H9 (cell line): ENCODE measurements at places on chromosomes 2 and 18.
A peak's percentile ranks its signal among the peaks of the same experiment; 100 is the strongest.

DNA sequence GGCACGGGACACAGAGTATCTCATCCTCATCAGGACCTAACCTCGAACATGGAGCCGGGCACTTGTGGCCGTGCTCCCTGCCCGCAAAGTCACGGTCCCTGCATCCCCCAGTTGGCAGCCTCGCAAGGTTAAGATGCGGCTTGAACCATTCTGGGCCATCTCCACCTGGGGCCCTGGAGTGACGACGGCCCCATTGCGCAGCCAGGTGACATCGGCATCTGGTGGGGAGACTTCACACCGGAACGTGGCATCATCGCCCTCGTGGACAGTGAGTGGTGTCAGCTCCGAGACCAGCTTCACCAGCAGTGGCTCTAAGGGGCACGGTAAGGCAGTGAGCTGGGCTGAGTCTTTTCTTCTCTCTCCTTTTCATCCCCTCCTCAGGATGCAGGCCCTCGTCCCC lies 12.6 kb downstream of the TMEM198 start:
- H3K27ac ChIP-seq: no peak overlapping the region
- H3K4me3 ChIP-seq: no peak overlapping the region
- peaks cover 13% of the 10 kb centered on the region; the same call in 1 of the 2 replicates for H3K4me1 ChIP-seq

GRCh38 chr2:196074631-196075030 lies 6.0 kb upstream of the DNAH7 start:
- no peak overlapping the region for H3K27ac ChIP-seq
- H3K36me3 ChIP-seq: no peaks in the 10 kb centered on the region
- no peak for DNase-seq
- H3K4me3 ChIP-seq: no peak overlapping the region
- H3K4me1 ChIP-seq: no peaks in the 10 kb centered on the region

- no peaks in the 10 kb centered on the region for H3K4me1 ChIP-seq
- H3K4me3 ChIP-seq: no peak overlapping the region
- no peaks in the 10 kb centered on the region for H3K27me3 ChIP-seq
- DNase-seq: no peak
- H3K36me3 ChIP-seq: no peaks in the 10 kb centered on the region
Observed at GRCh38 chr2:232920055-232920454, 50.0 kb downstream of the SNORC start.

DNA sequence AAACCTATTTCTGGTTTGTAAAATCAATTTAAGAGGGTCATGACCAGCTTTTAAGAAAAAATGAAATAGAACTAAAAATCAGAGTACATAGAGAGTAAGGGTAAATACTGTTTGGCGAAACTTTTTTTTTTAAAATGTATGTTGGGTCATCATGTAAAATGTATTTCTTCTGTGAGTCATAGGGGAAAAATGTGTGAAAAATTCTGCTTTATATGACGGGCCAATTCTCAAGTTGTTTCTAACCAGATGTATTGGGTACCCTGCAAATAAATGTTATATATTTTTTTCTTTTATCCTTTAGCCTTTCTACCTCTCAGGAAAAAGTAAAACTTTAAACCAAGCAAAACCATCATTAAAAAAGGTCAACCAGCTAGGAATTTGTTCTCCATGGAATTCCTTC lies 13.9 kb downstream of the AFTPH start:
- no peak overlapping the region for H3K4me3 ChIP-seq
- DNase-seq: no peak
- H3K4me1 ChIP-seq: no peaks in the 10 kb centered on the region
- no peaks in the 10 kb centered on the region for H3K36me3 ChIP-seq
- no peak overlapping the region for H3K27ac ChIP-seq
- no peaks in the 10 kb centered on the region for H3K27me3 ChIP-seq

DNA sequence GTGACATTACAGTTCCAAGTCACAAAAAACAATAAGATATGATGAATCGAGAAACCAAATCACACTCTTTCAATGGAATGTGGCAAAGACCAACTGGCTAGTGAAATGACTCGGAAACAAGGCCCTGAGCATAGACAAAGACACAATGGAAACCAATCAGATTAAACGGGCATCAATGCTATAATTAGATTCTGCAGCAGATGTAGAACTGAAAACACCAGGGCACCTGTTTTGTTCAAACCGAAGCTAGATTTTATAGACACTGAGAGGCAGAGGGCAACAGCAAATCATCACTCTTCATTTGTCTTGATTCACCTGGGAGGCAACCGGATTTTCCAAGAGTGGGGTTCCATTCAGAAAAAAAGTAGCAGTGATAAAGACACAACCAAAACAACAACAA lies 92.8 kb upstream of the BARD1 start:
- H3K27me3 ChIP-seq: no peaks in the 10 kb centered on the region
- DNase-seq: no peak
- H3K36me3 ChIP-seq: peaks cover 3% of the 10 kb centered on the region; the same call in 1 of the 2 replicates
- no peak overlapping the region for H3K4me3 ChIP-seq
- H3K27ac ChIP-seq: no peak overlapping the region

DNA sequence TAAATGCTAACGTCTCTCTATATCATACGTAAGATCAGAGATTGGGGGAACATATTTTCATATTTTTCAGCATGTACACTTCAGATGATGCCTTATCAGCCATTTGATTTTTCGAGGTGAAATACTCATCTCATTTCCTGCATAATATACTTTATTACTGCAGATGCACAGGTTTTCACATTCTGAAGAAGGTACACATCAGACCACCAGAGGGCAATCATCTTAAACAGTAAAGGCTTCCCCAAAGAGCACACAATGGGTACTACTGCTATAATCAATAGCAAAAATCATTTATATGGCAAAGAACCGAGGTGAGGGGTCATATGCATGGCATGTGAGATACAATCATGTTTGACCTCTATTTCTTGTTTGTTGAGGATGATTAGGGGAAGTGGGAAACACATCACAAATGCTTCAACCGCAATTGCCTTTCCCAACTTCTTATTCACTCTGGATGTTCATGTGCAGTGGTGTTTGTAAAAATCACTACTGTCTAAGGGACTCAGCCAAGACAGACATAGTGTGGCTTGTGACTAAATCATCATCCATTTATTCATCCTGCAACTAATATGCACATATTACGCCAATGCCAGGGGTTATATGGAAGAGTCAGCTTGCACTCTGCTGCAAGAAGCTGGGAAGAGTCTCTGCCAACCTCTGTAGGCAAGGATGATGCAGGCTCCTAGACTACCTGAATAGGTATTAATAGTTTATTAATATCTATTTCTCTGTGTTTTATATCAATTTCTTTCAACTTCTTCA lies 118.7 kb downstream of the EPB41L3 start:
- no peak for DNase-seq
- H3K27me3 ChIP-seq: no peaks in the 10 kb centered on the region
- no peaks in the 10 kb centered on the region for H3K36me3 ChIP-seq
- H3K4me1 ChIP-seq: no peaks in the 10 kb centered on the region

- no peak for DNase-seq
- H3K27ac ChIP-seq: no peak overlapping the region
- no peaks in the 10 kb centered on the region for H3K27me3 ChIP-seq
- no peaks in the 10 kb centered on the region for H3K36me3 ChIP-seq
Observed at GRCh38 chr2:113124984-113125855, 2.2 kb upstream of the IL1RN start.

DNA sequence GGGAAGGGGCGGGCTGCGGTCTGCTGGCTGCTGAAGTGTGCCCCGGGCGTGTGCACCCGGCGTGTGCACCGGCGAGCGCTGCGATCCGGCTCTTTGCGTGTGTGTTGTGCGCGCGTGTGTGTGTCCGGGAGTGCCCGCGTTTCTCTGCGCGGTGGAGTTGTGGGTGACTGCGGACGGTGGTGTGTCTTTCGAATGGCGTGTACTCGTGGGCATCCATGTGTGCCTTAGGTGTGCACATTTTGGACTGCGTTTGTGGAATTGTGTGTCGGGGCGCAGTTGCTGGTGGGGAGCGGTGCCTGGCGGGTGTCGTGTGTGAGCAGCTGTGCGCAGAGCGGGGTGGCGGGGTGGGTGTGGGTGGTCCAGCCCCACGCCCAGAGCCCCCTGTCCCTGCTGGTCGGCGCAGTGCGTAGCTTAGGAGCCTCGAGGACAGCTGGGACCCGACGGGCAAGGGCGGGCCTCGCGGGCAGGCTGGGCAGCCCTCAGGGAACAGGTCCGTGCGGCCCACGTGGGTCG lies 533 bp downstream of the HPCAL1 start:
- DNase-seq: no peak
- no peak overlapping the region for H3K27ac ChIP-seq
- H3K4me1 ChIP-seq: no peaks in the 10 kb centered on the region
- no peaks in the 10 kb centered on the region for H3K36me3 ChIP-seq

GRCh38 chr18:4641771-4642368 lies 186.8 kb upstream of the DLGAP1 start:
- no peaks in the 10 kb centered on the region for H3K4me1 ChIP-seq
- H3K27ac ChIP-seq: no peak overlapping the region
- no peaks in the 10 kb centered on the region for H3K36me3 ChIP-seq
- no peaks in the 10 kb centered on the region for H3K27me3 ChIP-seq
- no peak for DNase-seq

DNA sequence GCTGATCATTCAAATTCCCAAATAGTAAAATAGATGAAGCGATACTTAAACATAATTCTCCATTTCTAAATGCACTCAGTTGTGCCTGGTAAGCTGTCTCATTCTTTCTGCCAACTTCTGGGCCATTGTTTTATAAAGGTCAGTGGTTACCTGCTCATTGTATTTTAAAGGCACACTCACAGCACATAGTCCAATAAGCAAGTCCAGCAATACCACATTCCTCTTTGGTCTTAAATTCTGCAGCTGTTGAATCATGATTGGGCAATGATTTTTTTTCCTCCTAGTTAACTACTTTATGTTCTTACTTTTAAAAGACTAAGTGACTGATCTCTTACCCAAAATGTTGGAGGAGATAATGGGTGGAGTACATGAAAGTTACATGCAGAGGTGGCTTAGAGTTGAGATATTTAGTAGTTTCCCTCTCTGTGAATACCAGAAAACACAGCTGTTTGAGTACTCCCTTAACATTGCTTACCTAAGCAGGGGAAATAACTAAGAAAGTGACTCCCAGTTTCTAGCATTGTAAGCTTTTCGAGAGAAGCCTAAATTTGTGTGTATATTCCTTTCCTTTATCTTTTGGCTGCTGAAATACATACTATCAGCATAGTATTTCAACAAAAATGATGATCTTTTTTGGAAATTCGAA lies 220.7 kb downstream of the CAMKMT start:
- no peaks in the 10 kb centered on the region for H3K27me3 ChIP-seq
- peaks cover 6% of the 10 kb centered on the region for H3K36me3 ChIP-seq
- H3K27ac ChIP-seq: no peak overlapping the region
- H3K4me1 ChIP-seq: no peaks in the 10 kb centered on the region
- DNase-seq: no peak

- H3K4me3 ChIP-seq: no peak overlapping the region
- no peak overlapping the region for H3K27ac ChIP-seq
- peak; percentile 40 for DNase-seq
- H3K36me3 ChIP-seq: no peaks in the 10 kb centered on the region
- H3K4me1 ChIP-seq: no peaks in the 10 kb centered on the region
Observed at GRCh38 chr2:68345129-68345875, 19.8 kb upstream of the PLEK start.

DNA sequence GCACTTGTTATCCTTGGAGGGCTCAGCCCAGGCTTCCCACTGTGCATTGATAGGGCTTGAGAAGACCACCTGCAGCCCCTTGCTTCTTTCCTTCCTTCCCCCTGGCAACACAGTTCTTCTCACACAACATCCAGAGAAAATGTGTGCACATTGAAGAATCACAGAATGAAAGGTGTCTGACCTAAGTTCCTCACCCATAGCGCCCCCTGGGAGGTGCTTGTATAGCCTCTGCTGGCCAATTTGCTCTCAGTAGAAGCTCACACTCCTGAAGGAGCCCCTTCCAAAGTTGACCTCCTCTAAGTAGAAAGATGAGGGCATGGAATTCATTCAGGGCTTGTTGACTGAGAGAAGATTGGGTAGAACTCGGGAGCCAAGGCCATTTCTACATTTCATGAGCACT lies 758.4 kb upstream of the KLHL29 start:
- H3K4me1 ChIP-seq: no peaks in the 10 kb centered on the region
- no peak overlapping the region for H3K4me3 ChIP-seq
- peak; percentile 52 for DNase-seq
- H3K27ac ChIP-seq: no peak overlapping the region
- no peaks in the 10 kb centered on the region for H3K27me3 ChIP-seq

GRCh38 chr2:183093857-183094657 lies 15.5 kb downstream of the DUSP19 start:
- no peaks in the 10 kb centered on the region for H3K27me3 ChIP-seq
- H3K36me3 ChIP-seq: no peaks in the 10 kb centered on the region

GRCh38 chr2:217538719-217539118 lies 464.1 kb downstream of the TNS1 start:
- no peak overlapping the region for H3K27ac ChIP-seq
- no peak for DNase-seq
- no peaks in the 10 kb centered on the region for H3K4me1 ChIP-seq
- H3K36me3 ChIP-seq: peaks cover 5% of the 10 kb centered on the region; the same call in 1 of the 2 replicates

GRCh38 chr18:35458677-35459441 lies 38.9 kb downstream of the INO80C start:
- DNase-seq: peak; percentile 83
- no peak overlapping the region for H3K4me3 ChIP-seq
- no peaks in the 10 kb centered on the region; the same call in 1 of the 2 replicates for H3K36me3 ChIP-seq
- no peaks in the 10 kb centered on the region for H3K27me3 ChIP-seq

DNA sequence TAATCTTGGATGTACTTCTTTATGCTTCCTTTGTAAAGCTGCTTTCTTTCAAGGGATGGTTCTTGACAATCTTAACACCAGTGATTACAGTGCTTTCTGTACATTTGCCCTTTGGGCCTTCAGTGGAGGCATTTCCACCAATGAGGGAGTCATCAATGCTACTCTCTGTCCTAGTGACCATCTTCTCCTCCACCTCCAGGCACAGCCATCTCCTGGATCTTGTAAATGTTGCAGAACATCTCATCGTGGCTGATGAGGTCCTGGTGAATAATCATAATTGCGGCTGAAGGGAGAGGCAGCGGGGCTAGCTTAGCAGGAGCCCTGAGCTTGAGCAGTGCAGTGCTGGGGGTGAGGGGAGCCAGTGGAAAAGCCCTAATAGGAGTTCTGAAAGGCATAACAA lies 32.5 kb downstream of the IDH1 start:
- peaks cover 22% of the 10 kb centered on the region for H3K36me3 ChIP-seq
- no peaks in the 10 kb centered on the region for H3K4me1 ChIP-seq
- DNase-seq: no peak
- H3K4me3 ChIP-seq: no peak overlapping the region
- no peak overlapping the region for H3K27ac ChIP-seq

GRCh38 chr2:211408483-211408891 lies 852.1 kb downstream of the CPS1 start:
- H3K4me1 ChIP-seq: no peaks in the 10 kb centered on the region
- H3K36me3 ChIP-seq: no peaks in the 10 kb centered on the region

DNA sequence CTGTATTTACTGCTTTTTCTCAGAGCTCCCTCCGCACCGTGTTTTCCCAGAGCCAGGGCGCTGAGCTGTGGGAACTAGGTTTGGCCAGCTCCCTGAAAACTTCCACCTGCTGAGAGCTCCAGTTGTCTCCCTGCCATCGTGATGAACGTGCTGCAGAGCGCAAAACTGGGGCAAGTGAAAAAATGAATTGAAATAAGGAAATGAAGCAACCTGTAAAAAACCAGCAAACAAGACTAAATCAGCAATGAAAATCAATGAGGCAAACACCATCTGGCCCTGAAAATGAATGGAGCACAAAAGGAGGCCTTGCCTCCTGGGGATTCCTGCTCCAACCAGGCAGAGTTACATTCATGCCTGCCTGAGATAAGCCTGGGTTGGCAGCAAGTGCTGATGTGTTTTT lies 129.9 kb downstream of the MARCHF4 start:
- no peak overlapping the region for H3K4me3 ChIP-seq
- H3K36me3 ChIP-seq: no peaks in the 10 kb centered on the region
- no peaks in the 10 kb centered on the region for H3K27me3 ChIP-seq
- no peak for DNase-seq
- H3K27ac ChIP-seq: no peak overlapping the region
- peaks cover 6% of the 10 kb centered on the region; the same call in 1 of the 2 replicates for H3K4me1 ChIP-seq

GRCh38 chr2:205273148-205273547 lies 409.2 kb upstream of the NRP2 start:
- peaks cover 12% of the 10 kb centered on the region; the same call in 1 of the 2 replicates for H3K4me1 ChIP-seq
- H3K27ac ChIP-seq: peak overlapping the region; percentile 78
- peaks cover 6% of the 10 kb centered on the region for H3K36me3 ChIP-seq
- peak overlapping the region; percentile 13; the same call in 1 of the 2 replicates for H3K4me3 ChIP-seq
- no peaks in the 10 kb centered on the region for H3K27me3 ChIP-seq
- no peak for DNase-seq
